ENCODE measurements at places on chromosomes 1 and 21.

DNA sequence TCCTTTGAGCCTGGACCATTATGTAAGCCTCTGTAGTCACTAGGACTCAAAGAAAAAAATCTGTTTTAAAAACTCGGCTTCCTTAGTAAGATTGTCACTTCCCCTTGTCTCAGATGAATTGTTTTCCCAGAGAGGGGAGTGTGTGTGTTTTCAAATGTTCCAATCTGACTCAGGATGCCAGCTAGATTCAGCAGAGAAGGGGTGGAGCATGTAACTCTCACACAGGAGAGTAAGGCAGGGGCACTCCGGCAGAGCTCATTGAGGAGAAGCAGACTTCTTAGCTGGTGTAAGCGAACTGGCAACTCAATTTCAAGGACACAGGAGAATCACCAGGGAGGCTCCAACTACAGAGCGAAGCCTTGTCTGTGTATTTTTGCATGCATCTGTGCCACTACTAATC lies 623.2 kb downstream of the LMO4 start:
- no peak for DNase-seq

DNA sequence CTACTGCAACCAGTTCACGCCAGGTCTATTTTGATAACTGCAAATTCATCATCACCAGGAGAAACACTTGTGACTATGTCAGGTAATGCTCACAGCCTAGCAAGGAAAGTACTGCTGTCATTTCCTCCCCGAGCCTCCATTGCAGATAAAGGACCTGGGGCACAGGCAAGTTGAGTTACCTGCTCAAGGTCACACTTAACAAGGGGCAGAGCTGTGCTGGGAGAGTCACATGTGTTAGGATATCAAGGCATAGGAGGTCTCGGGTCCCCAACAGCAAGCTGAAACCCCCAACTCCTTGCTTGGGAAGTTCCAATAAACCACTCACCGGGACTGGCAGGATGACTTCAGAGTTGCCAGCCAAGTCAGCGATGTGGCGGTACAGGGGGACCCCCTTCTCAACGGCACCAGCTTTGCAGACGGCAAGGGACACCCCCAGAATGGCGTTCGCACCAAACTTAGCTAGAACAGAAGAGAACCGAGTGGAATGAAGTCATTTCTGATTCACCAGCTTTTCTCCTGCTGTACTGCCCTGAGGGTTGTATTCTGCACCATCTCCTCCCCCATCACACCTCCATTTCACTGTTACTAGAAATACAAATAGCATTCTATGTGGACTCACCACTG lies 11.6 kb downstream of the ENO1 start:
- DNase-seq: no peak

GRCh38 chr1:44643721-44644334 lies 30.5 kb downstream of the TMEM53 start:
- no peak for DNase-seq

- no peak for DNase-seq
These were observed 40.1 kb upstream of the HMCN1 start for GRCh38 chr1:185694081-185694480.

DNA sequence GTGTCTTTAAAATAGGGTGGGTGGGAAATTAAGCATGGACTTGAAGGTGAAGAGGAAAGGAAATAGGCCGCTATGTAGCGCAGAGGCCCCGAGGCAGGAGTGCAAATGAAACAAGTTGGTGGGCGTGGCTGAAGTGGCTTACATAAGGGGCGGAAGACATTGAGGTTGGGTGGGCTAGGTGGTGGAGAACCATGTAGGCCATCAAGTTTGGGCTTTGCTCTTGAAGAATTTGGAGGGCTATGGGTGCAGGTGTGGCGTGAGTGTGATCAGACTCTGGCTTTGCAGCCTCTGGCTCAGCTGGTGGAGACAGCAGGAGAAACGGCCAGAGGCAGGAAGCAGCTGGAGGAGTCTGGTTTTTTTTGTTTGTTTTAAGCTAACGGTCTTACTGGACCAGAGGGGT lies 6.7 kb downstream of the SLFNL1 start:
- no peak for DNase-seq

DNA sequence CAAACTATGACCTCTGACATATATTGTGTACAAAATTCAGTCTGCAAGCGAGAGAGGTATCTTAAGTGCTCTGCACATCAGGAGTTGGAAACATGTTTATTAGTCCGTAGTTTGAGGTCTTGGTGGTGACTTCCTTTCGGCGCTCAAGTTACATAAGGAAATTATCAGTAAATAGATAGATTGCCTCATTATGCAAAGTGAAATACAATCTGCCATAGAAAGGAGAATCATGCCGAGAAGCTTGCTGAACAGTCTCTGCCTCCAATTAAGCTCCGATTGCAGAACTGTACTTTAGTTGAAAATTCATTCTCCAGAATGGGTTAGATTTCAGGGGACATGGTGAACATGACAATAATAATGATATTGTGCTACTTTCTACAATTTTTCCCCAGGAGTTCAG lies 271.8 kb downstream of the BRINP2 start:
- no peak for DNase-seq

- no peak for DNase-seq
These were observed 122.3 kb downstream of the DHRS3 start for GRCh38 chr1:12495725-12496124.

GRCh38 chr1:176174108-176174507 lies 33.0 kb downstream of the COP1 start:
- DNase-seq: no peak

DNA sequence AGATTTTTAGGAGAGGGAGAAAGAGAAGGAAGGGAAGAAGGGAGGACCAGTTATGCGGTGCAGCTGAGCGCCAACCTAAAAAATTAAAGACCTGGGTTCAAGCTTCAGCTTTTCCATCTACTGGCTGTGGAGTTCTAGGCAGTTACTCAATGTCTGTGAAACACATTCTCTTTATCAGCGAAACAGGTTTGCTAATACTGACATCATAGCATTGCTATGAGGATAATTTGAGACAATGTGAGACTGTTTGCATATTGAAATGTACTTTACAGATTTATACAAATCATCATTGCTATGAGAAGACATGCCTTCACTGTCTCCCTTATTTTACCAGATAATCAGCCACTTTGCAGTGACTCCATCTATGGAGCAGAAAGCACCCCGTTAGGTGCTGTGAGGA lies 222.9 kb upstream of the SGIP1 start:
- DNase-seq: no peak

- DNase-seq: no peak
These were observed 41.9 kb upstream of the CACYBP start for GRCh38 chr1:174957829-174958228.

DNA sequence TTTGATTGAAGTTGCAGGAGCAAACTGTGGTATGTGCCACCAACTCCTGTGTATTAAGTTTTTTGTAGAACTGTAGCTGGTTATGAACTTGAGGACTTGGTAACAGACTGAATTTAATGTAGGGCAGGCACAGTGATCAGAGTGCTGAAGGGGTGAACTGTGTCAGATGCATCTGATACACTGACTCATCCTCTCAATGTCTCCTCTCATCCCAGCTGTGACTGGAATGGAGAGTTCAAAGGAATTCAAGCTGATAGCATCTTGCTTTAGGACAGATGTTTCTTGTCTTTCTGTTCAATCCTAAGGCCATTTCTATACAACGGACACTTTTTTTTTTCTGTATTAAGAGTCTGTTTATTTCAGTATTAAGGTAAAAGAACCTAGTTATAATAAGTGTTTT lies 25.0 kb upstream of the GBP1 start:
- no peak for DNase-seq

DNA sequence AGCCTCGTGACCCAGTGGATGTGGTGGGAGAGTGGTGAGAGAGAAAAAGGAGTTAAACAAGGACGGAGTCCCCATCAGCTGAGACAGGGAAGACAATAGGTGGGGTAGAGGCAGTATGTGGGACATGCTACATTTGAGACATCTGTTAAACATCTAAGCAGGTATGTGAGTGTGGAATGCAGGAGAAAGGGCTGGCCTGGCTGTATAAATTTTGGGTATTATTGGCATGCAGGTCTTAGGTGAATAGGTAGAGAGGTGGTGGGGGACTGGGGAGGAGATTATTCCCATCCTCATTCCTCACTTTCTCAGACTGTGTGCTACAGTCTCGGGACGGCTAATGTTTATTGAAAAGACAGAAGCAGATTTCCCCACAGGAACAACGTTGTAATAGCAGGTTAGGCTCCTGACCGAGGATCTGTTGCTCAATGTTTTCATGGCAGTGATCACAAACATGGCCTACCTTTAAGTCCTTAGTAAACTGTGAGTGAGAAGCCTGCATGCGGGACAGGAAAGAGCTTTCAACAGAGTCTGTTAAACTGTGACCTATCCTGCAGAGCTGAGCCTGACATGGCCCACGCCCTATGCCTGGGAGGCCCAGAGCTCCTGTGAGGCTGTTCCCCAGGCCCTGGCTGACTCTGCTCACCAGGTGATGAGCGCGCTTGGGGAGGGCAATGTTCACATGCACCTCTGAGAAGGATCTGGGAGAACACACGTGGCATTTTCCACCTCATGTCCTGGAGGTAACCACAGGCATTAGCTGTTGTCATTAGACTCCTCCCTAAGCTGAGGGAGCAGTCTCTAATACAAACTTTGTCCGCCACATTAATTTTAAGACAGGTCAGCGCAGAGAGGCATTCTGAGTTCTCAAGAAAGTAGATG lies 16.5 kb downstream of the VSIG8 start:
- no peak for DNase-seq

DNA sequence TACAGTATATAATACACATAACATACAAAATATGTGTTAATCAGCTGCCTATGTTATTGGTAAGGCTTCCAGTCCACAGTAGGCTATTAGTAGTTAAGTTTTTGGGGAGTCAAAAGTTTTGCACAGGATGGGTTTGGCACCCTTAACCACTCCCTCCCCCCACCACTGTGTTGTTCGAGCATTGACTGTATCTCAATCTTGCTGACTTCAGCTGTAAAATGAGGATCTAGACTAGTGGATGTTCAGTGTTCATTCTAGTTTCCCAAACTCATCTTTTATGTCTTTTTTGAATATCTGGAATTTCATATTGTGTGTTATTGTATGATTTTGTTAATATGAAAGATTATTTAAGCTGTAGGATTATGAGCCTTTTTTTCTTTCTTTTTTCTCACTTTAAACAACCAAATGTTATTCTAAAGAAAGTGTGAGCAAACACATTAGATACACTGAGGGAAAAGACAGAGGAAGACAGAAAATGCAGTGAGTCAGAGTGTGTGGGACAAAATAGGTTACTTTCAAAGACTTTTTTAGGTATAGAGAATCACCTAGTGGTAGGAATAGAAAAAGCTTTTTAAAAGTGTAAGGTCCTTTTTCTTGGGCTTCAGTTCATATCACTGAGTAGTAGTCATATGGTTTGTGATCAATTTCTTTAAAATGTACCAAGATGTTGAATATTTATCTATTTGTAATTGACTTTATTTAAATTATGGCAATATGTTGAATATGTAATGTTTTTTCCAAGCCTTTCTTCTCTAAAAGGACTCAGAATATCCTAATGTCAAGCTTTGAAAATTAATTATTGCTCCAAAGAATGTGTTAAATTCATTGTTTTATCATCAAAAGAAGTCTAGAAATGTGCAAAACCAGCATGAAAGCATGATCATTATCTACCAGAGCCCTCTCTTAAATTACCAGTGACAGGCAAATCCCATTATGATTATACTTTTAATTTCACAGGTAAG lies 17.9 kb upstream of the CENPF start:
- DNase-seq: no peak

- DNase-seq: no peak
These were observed 44.8 kb downstream of the STYXL2 start for GRCh38 chr1:167138703-167139102.

DNA sequence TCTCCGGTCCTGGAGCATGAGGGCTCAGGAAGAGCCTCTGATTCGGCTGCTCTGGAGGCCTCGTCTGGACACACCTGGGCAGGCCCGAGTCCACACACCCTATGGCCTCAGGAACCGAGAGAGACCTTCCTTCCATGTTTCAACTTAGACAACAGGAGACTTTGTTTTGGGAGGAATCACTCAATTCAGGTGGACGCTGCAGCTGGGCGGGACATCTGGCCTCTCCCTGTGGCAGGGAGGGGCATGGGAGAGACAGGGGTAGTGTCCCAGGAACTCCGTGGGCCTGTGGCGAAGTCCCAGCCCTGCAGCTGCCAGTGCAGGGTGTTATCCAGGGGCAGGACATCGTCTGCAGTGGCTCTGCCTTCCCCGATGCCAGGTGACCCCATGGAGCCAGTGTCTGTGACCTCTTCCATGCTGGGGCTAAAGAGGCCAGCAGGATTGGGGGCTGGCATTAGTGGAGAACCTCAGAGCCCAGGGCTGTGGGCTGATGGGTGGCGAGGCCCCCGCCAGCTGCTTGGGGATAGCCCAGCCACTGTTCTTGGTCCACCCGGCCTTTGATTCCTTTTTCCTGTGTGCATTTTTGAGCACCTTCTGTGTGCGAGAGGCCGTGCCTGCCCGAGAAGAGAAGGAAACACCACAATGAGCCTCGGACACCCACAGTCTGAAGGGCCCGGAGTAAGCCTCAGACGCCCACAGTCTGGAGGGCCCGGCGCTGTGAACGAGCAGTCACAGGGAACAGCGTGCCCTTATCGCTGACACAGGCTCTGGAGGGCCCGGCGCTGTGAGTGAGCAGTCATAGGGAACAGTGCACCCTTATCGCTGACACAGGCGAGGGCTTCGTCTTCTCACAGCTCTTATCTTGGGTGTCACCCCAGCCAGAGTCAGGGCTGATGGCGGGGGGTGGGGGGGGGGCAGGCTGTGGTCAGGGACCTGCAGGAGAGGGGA lies 6.2 kb downstream of the COL18A1 start:
- DNase-seq: no peak

- no peak for DNase-seq
These were observed 10.4 kb upstream of the FOXE3 start for GRCh38 chr1:47405697-47406096.

DNA sequence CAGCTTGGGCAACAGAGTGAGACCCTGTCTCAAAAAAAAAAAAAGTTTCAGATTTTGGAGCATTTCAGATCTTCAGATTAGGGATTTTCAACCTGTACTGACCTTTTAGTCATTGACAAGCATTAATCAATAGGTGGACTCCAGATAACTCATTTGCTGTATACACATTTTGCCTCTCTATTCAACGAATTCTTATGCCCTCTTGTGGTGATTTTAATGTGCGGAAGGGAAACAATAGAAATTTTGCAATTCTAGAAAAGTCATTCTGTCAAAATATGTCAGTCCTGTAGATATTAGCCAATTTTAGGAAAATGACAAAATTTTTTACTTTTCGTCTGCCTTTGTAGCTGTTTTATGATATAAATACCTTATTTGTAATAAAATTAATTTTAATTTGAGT lies 11.6 kb upstream of the OR2G2 start:
- DNase-seq: no peak

- peak; percentile 43 for DNase-seq
These were observed 110.9 kb downstream of the RGL1 start for GRCh38 chr1:183915625-183916510.

- no peak for DNase-seq
These were observed 57.9 kb downstream of the CENPF start for GRCh38 chr1:214660900-214661299.

All from stimulated activated CD8-positive, alpha-beta memory T cell treated with anti-CD3 and anti-CD28 coated beads, Interleukin-4, amount 100 ng/mL, for 1 hour (primary cell).